ENCODE measurements at places on chromosomes 6 and 20.

GRCh38 chr20:54014293-54014926 is 56.0 kb downstream of the BCAS1 start:
- DNase-seq, result no peak

DNA sequence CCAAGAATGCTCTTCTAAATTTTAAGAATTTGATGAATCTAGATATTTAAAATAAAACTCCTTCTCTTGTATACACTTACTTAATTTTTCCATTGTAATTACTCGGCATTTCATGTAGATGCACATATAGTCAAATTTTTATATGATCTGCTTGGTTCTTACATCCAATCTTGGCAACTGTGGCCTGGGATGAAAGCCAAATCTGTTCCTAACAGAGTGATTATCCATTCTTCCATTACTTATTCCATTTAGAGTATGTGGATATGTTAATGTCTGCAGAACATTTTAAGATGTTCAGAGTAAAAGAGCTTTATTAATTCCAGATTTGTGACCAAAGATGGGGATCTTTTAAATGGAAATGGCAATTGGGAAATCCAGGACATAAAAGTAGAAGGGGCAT is 144.1 kb upstream of the PDE7B start:
- no peak for DNase-seq

GRCh38 chr6:84771756-84772356 is 7.5 kb upstream of the TBX18 start:
- no peak for DNase-seq

DNA sequence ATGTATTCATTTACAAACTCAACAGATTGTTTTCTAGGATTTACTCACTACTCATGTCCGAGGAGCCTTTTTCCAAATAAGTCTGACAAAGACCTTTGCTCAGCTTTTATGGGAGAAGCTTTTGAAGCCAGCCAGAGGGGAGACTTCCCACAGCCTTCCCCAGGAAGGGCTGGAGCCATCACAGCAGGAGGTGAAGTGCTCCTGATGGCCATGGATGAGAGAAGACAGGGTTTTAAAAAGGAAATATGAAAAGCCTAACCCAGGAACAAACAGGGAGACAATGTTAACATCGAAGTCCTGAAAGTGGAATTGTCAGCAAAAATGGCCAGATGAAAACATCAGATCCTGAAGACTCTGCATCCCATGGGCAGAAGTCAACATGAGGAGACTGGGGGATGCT is 11.6 kb upstream of the TAGAP start:
- no peak for DNase-seq

GRCh38 chr6:146650799-146651481 is 52.2 kb downstream of the ADGB start:
- no peak for DNase-seq

DNA sequence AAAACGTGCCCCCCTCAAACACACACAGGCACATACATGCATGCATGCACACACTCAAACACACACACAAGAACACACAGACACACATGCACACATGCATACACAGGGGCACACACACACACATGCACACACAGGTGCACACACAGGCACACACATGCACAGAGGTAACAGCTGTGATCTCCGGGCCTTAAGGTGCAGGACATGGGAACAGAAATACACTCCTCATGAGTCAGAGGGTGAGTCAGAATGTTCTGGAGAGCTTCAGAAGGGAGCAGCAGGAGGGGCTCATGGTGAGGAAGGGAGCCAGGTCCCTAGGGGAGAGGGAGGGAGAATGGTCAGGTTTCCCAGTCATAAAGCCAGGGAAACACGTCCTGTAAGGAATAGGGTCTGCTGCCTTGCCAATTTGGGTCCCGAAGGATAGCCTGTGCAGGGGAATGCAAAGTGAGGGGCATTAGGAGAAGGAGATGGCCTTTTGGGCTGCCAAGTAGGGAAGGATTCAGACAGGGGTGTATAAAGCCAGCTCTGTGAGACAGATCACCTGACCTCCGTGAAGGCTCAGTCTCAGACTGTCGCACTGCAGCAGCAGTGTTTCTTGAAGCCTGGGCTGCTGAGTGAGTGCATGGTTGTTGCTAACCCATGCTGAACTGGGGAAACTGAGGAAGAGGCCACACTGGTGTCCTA is 123.9 kb downstream of the MAFB start:
- no peak for DNase-seq

DNA sequence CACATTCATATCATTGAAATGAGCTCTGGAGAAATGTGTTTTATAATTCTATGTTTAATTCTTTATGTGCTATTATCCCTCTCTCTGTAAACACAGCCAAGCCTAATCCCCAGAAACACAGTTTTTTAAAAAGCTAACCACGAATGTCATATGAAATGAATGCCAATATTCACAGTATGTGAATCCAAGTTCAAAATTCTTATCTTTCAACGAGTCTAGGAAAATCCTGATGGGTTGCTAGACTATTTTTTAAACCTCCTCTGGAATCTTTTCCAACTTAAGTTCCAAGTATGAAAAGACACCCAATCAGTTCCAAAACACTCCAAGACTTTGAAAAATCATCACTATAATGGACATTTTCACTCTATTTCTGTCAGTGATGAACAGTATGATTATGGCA is 689.3 kb downstream of the HACE1 start:
- DNase-seq, result no peak

DNA sequence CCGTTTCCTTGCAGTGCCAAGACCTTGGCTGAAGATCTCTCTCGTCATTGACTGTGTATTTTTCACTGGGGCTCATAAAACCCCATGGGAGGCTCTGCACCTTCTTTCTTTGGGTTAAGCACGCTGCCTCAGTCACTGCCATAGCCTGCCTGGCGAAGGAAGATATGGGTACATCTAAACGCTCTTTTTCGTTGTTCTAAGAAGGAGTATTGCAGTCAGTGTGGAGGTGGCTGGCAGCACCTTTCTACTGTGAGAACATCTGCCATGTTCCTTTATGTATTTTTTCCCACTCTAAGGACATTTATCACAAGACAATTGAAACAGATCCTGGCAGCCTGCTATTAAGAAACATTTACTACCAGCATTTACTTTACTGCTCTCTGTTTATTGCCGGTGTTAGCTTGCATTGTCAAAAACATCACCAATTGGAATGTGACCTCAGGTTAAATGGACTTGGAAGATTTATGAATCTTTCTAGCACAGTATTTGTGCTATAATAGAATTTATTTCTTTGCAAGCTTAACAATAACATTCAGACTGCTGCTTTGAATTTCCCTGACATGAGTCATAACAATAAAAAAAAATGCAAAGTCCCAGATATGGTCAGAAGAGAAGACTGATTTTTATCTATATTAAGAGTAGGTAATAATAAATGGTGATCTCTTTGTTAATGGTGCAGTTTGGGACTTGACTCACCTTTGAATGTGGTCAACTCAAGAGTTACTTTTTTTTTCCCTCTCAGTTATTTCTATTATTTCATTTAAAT is 62.2 kb upstream of the CLDN20 start:
- DNase-seq, result no peak

GRCh38 chr20:53865901-53866793 is 204.2 kb downstream of the BCAS1 start:
- no peak for DNase-seq

DNA sequence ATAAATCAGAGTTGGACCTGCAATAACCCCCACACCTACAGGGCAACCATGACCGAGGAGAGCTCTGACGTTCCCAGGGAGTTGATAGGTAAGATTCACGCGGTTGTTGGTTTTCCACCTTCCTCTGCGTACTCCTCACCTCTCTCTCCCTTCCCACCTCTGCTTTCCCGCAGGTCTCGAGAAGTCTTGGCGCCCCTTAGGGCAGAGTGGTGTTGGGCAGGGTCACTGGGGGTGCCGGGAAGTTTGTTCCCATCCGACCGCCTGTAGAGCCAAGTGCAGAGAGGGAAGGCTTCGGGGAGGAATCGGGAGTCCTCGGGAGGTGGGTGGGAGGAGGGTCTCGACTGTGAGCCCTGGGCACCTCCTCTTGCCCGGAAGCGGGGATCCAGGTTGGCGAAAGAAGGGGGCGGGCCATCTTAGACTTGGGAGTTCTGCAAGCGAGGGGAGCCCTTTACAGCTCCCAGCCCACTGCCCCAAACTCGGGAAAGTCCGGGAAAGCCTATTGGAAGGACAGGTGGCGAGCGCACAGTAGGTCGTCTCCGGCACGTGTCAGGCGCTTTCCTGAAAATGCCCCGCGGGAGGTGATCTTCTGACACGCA is 672 bp downstream of the CARMIL1 start:
- DNase-seq, result no peak

- DNase-seq, result no peak
Measured at GRCh38 chr20:3699037-3699436, 13.4 kb downstream of the SIGLEC1 start.

DNA sequence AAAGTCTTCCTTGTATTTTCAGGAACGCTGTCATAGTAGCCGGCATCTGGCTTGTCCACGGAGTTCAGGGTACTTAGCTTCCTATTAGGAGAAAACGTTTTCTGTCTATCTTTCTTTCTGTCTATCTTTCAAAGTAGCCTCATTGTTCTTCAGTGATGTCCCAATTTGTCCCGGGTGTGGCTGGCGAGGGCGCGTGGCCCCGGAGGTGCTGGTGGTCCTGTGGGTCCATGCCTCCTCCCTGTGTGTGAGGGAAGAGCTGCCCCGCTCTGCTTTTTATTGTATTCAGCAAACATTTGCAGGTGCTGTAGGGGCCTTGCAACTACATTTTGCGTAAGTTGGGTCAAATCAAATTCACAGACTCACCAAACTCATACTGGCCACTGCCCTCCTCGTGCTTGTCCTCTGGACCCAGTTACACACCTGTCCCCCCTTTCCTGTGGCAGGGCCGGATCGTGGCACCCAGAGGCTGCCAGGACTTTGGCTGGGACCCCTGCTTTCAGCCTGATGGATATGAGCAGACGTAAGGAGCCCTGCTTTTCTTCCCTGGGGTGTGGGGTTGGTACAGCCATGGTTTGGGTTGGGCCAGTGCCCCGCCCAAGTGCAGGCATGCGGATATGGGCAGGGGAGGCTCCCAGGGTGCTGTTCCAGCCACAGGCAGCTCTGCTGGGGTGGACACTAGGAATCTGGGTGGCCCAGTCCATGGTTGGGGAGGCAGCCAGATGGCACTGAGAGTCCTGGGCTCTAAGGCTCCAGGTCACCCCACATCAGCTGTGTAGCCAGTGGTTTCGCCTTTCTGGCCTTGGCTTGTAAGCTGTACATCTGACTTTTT is 12.3 kb downstream of the ITPA start:
- no peak for DNase-seq

- no peak for DNase-seq
Measured at GRCh38 chr20:54028276-54029011, 42.0 kb downstream of the BCAS1 start.

- DNase-seq, result no peak
Measured at GRCh38 chr6:157983406-157984119, 1.9 kb downstream of the SYNJ2 start.

DNA sequence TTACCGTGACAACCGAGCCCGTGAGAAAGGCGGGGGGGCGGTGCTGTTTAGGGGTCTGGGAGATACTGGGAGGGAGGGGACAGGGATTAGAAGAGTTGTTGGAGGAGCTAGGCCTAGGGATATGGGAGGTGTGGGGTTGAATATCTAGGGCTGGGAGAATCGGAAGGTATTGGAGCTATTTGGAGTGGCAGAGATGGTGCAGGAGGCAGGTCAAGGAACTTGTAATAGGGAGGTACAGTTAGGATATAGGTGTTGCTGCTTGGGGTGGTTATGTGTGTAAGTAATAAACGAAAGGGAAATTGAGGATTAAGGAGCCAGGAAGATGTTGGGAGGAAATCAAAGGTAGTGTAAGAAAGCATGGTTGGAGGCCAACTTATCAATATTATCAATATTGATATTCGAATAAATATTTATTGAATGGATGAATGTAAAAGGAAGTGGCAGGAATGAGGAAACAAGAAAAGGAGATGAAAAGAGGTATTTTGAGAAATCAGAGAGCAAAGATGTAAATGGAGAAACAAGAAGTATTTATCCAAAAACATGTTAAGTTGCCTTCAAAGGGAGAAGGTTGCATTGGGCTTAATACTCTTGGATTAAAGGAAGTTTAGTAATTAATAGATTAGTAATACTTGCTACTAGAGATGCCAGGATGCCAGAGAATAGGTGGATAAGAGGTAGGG is 602 bp downstream of the PPP1R11 start:
- DNase-seq, result no peak

GRCh38 chr20:21118782-21119181 is 7.1 kb upstream of the KIZ start:
- no peak for DNase-seq

- no peak for DNase-seq
Measured at GRCh38 chr6:55777469-55777868, 97.9 kb downstream of the BMP5 start.

DNA sequence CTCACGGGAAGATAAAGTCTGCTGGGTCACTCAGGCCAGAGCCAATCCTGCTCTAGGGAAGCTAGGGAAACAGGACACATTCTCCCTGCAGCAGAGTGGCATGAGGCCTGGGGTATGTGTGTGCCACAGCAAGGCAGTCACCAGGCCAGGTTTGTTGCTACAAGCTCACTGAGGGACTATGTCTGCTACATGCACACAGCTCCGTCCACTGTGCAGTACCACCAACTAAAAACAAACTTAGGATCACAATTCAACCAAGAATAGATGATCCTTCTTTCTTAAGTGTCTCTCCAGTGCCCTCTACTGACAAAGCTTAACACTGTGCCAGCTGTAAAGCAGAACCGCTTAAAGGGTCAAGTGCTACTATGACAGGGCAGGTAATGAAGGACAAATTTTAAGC is 192.5 kb downstream of the PTPRK start:
- DNase-seq, result no peak

GRCh38 chr20:37161830-37162549 is 17.1 kb upstream of the RPN2 start:
- no peak for DNase-seq

GRCh38 chr6:97160280-97160679 is 122.7 kb downstream of the MMS22L start:
- DNase-seq, result no peak

- DNase-seq, result no peak
Measured at GRCh38 chr20:40314278-40314677, 374.8 kb downstream of the MAFB start.

DNA sequence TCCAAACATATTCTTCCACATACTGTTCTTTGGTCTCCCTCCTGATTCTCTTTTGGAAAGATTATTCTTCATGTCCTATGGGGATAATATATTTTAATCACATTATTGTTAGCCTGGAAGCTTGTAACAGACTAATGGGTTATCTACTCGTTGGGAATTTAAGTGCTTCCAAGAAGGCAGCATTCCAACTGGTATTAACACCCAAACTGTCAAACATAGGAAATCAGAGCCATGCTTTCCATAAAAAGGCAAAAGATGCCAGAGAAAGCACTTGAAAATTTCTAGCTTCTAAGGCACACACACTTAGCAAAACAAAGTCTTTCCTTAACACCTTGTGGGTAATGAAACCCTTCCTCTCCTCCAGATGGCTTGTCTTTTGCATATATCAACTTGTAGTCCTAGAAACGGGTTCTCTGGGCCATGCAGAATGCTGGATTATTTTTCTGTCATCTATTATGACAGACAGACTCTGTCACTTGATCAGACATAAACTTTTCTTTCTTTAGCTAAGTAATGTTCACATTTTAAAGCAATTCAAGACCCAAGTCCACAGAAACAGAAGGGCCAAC is 41.5 kb downstream of the B4GALT5 start:
- no peak for DNase-seq

- DNase-seq, result no peak
Measured at GRCh38 chr6:137265561-137266308, 46.5 kb upstream of the IFNGR1 start.

- DNase-seq, result no peak
Measured at GRCh38 chr6:38266921-38267354, 372.8 kb downstream of the BTBD9 start.

- DNase-seq, result no peak
Measured at GRCh38 chr6:159203304-159204005, 34.3 kb downstream of the FNDC1 start.

Measured in activated CD8-positive, alpha-beta memory T cell treated with anti-CD3 and anti-CD28 coated beads for 1 hour (primary cell).